ENCODE measurements at places on chromosomes 2 and 18.

GRCh38 chr2:173239644-173240043 is 115.0 kb upstream of the CDCA7 start:
- DNase-seq, result no peak

DNA sequence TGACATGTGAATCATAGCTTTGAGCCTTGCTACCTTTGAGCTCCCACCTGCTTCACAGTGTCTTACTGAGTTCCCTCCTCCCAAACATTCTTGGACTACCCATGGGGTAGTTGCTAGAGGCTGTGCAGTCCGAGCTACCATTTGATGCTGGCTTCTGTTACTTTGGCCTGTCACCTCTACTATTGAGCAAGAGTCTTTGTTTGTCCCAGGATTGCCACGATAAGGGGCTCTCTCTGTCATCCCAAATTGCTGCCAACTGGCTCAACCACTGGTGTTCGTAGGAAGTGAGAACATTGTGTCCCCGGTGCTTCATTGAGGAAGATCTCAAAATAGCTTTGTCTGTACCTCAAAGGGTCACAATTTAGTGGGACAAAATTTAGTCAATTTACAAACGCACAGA is 59.1 kb upstream of the PAX8 start:
- no peak for DNase-seq

DNA sequence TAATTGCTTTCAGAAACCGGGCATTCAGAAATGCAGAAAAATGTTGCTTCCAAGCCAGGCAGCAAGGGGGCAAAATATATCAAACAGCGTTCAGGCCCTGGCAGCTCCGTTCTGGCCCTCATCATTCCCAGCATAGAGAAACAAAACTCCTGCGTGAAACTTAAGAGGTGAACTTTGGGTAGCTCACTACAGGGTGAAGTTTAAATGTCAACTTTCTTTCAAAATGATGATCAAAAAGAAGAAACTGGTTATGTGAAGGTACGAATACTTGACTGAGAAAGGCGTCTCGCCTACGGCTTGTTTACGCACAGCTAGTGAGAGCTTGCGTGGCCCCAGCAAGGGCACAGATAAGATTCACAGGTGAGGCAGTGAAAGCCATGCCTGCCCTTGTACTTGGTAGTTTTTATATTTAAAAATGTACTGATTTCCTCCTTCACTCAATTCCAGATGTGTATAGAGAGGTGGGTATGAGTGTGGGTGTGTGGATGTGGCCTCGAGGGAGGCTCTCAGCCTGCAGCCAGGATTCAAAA is 127.5 kb downstream of the NFATC1 start:
- no peak for DNase-seq

- DNase-seq, result no peak
Measured at GRCh38 chr18:72774914-72775313, 92.9 kb downstream of the NETO1 start.

GRCh38 chr2:8575834-8576423 is 105.9 kb upstream of the ID2 start:
- no peak for DNase-seq

DNA sequence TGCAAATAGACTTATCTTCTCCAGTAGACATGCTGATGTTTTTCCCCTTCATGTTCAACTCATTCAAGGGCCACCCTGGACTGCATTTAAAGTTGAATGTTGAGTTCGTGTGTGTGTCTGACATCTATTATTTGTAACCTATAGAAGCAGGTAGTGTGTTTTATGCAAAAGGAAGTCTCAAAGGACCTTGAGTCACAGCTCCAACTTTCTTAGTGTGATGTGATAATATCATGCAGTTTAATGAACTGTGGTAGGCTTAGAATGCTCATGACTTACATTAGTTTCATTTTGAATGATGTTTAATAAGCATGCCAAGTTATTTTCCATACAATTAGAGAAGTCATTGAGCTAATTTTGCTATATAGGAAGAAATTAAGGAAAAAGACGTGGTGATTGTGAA is 67.9 kb downstream of the CERS6 start:
- no peak for DNase-seq

GRCh38 chr2:191899410-191899809 is 52.5 kb upstream of the CAVIN2 start:
- no peak for DNase-seq

GRCh38 chr2:144405982-144406788 is 113.7 kb downstream of the ZEB2 start:
- no peak for DNase-seq

- DNase-seq, result no peak
Measured at GRCh38 chr18:48036641-48037421, 106.4 kb upstream of the SMAD2 start.

GRCh38 chr18:355678-356077 is 87.8 kb upstream of the THOC1 start:
- DNase-seq, result no peak

Data from NCI-H1436 (cell line).